IMR-90 (cell line): ENCODE measurements at places on chromosomes 2 and 18. TPM values are rescaled to one million over a fixed set of nuclear protein-coding genes. Genes with fewer than 3 reads are reported as not detected.

Gene ANKRD23
- 0.54 and 0.83 TPM in 2 replicates for total RNA-seq

Gene CRYGD
- not detected in 2 replicates for total RNA-seq

Gene LAMA3
- total RNA-seq = 0.18 and 0.28 TPM in 2 replicates

Gene LNPK
- total RNA-seq = 48.6 and 59.4 TPM in 2 replicates

Gene ICA1L
- total RNA-seq = 1.8 and 1.9 TPM in 2 replicates

Gene IL1RL2
- total RNA-seq = 0.28 and 0.36 TPM in 2 replicates

Gene FTCDNL1
- total RNA-seq = 0.18 and 0.28 TPM in 2 replicates

DNA sequence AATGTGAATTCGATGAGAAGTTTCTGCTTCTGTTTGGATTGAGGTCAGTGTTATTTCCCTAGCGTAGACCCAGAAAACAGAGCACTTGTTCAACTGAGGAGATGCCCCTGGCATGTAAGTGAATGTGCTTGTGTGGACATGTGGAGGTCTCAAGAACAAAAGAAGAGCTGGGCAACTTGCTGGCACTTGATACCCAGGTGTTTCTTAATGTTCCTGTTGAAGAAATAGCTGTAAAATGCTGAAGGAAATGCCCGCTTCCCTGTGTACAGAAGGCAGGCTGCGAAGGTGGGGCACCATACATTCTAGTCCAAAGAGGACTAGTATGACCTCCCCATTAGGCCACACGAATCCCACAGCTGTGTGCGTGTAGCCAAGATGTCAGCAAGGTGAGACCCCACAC is 9.8 kb upstream of the LBH start:
- DNase-seq = no peak

GRCh38 chr2:235521844-235522243 is 28.0 kb downstream of the AGAP1 start:
- no peak for DNase-seq

- DNase-seq = peak; percentile 6
These were observed 218.3 kb downstream of the PTGR3 start for GRCh38 chr18:74990563-74991081.

DNA sequence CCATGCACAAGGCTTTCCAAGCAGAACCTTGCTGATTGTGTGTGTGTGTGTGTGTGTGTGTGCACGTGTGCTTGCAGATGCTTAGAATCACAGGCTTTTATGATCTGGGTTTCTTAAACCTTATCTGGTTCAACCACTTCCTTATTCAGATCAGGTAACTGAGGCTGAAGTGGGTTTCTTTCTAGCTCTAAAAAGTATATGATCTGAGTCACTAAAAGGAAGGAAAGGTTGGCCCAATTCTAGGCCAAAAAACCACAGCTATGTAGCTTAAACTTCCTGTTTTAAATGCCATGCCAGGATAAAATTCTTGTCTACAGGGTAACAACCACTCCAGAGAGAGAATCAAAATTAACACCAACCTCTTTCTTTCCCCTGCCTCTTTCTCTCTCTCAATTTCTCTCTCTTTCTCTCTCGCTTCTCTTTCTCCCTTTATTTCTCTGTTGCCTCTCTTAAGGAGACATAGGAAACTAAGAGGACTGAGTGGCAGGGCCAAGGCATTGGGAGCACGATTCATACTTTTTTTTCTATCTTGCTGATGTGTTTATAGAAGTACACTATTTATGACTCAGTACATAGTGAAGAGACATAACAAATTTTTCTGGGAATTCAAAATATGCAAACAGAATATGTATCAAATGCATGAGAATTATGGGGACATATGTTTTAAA is 140.3 kb downstream of the TRIB2 start:
- DNase-seq = peak; percentile 75

- no peak for DNase-seq
These were observed 9.7 kb downstream of the TFPI start for GRCh38 chr2:187544371-187545080.

- peak; percentile 80 for DNase-seq
These were observed 210.8 kb upstream of the SMIM21 start for GRCh38 chr18:75638223-75638775.
